ENCODE measurements at places on chromosomes 11 and 22.
A peak's percentile ranks its signal among the peaks of the same experiment; 100 is the strongest.

DNA sequence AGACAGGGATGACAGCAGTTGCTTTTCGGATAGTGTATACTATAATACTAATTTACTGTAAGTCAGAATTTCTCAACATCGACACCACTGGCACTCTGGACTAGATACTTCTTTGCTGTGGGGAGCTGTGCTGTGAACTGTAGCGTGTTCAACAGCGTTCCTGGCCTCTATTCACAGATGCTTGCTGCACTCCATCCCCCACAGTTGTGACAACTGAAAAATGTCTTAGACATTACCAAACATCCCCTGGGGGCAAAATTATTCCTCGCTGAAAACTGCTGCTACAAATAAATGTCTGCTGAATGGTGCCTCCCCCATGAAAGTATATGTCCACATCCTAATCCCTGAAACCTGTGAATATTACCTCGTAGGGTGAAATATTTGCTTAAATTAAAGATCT lies 7.5 kb upstream of the SLC15A3 start:
- no peak for DNase-seq

GRCh38 chr22:37126882-37127281 lies 17.4 kb upstream of the TMPRSS6 start:
- DNase-seq = no peak

DNA sequence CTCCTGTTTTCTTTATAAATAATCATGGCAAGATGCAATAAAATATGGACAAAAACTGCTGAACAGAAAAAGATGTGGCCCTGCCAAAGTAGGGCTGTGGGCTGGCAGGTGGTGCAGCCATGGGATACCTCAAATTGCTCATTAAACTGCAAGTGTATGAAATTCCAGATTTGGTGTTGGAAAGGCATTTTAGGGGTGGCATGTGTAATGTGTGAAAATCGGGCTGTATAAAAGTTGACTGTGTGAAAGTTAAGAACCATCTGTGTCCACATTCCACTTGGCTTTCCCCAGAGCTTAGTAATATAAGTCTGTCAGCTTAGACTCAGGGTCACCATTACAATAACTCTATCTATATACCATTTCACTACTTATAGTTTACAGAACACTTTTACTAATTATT lies 34.8 kb upstream of the FZD4 start:
- no peak for DNase-seq

- DNase-seq = no peak
These were observed 27.6 kb upstream of the TOLLIP start for GRCh38 chr11:1336836-1337646.

- DNase-seq = no peak
These were observed 365.5 kb downstream of the MN1 start for GRCh38 chr22:27435844-27436576.

- peak; percentile 55 for DNase-seq
These were observed 13.6 kb downstream of the BCL9L start for GRCh38 chr11:118911880-118912741.

GRCh38 chr11:68505596-68505995 lies 45.0 kb downstream of the PPP6R3 start:
- DNase-seq = no peak

DNA sequence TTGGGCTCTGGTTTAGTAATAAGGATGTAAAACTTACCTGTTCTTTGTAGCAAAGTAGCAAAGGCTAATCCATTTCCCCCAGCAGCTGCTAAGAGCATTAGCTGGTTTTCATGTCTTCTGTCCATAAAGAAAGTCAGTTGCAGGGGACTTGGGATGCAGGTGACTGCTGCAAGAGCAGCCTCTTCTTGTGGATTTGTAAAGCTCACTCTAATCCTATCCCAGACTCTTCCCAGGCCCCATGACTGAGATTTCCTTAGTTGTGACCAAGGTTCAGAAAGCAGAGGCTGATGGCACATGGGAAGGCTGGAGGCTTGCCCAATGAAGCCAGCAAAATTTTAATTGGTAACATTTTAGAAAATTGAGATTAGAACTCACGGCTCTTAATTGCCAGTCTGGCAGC lies 94.4 kb upstream of the HORMAD2 start:
- no peak for DNase-seq

DNA sequence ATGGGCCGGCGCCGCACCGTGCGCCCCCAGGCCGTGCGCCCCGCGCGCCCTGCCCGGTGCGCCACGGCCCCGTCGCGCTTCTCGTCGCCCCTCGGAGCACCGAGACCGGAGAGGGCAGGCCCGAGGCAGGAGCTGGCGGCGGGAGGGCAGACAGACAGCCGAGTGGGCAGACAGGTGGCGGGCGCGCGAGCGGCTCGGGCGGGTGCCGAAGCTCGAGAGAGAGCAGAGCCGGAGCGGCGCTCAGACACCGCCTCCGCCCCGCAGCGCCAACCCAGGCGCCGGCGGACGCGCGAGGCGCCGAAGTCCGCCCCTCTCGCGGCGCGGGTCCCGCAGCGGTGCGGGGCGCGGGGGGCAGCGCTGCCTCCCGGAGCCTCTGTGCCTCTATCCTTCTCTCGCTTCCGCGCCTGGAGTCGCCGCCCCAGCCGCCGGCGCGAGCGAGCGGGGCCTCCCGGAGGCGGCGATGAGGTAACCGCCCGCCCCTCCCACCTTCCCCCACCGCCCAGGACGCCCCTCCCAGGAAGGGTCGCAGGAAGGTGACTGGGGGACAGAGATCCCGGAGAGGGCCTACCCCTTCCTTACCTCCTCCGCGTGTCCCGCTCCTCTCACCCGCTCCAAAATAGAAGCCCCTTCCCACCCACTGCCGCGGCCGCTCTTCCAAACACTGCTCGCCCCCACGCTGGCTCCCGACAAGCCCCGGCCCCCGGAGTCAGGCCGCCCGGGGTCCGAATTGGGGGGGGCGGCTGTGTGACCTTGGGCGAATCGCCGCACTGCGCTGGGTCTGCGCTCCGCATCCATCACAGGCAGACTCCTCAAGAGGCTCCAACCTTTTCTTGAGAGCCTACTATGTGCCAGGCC lies at the start of gene RASL10A:
TSS of gene RASL10A (minus strand) at position 412 of the 855 bp plus-strand sequence. CDS start 451 bp downstream, outside the sequence.
- no peak for DNase-seq

- no peak for DNase-seq
These were observed 298.7 kb upstream of the NCAM1 start for GRCh38 chr11:112662554-112662953.

DNA sequence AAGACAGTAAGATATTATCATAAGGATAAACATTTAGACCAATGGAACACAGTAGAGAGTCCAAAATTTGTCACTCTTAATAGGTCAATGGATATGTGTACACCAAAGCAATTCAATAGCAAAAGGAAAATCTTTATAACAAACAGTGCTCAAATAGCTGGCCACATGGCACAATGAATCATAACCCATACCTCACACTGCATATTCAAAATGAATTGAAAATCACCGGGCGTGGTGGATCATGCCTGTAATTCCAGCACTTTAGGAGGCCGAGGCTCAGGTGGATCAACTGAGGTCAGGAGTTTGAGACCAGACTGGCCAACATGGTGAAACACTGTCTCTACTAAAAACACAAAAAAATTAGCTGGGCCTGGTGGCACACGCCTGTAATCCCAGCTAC lies 8.4 kb downstream of the SNX32 start:
- no peak for DNase-seq

GRCh38 chr22:29386708-29387107 lies 1.7 kb downstream of the AP1B1 start:
- DNase-seq = no peak

DNA sequence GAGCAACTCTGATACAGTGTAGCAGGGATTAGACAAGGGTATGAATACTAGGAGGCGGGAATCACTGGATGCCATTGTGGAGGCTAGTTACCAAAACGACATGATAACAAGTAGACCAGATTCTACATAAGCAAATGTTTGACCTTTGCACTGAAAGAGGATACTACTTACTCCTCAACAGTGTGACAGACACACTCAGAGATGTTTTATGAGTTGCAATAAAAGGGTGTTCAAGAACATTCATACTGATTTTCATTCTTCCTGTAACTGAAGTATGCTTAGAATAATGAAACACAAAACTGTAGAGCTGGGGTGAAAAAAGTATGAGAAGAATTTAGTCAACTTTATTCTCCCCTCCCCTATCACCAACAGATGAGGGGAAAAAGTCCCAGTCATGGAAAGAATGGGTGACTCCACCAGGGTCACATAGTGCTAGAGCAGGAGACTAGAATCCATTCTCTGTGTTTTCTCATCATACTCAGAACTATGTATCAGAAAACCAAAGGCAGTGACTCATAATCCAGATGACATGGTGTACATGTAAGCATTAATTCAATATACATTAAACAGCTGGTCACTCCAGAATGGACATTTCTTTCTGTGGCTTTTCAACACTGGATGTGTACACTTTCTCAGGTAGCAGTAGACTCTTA lies 32.8 kb downstream of the ARHGAP20 start:
- no peak for DNase-seq

DNA sequence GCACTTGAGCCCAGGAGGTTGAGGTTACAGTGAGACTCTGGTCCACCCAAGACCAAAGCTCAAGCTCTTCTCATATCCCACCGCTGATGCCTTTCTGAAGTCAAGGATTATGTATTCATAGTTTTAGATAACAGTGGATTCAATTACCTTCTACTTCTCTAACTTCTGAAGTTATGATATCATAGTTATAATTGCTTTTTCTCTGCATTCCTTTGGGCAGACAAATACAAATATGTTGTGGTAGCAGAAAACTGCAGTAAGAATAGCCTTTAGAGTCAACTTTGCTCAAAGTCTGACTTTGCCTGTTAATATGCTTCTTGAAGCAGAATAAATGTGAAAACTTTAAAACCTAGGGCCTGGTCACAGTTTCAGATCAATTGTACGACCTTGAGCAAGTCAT lies 94.4 kb downstream of the LUZP2 start:
- DNase-seq = no peak

DNA sequence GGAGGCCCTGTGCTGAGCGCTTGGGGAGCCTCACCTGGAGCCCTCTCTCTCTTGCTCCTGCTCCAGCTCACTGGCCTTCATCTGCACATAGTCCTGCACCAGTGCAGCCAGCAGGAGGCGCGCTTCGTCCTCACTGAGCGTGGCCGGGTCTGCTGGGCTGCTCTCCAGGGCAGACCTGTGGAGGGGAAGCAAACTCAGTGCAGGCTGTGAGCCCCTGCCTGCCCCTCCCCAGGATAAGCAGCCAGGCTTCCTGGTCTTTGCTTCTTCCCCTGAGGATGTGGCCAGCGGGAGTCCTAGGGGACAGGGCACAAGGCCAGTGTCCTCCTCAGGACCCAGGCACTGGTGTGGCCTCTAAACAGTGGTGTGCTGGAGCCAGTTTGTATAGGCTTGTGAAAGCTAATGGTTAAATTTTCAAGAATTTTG lies 2.2 kb downstream of the CALCA start:
- DNase-seq = peak; percentile 34

GRCh38 chr22:40031766-40032470 lies 37.2 kb downstream of the FAM83F start:
- no peak for DNase-seq

GRCh38 chr22:32951807-32952153 lies 106.4 kb downstream of the SYN3 start:
- no peak for DNase-seq

- no peak for DNase-seq
These were observed 12.5 kb downstream of the ACER3 start for GRCh38 chr11:76872959-76873827.

DNA sequence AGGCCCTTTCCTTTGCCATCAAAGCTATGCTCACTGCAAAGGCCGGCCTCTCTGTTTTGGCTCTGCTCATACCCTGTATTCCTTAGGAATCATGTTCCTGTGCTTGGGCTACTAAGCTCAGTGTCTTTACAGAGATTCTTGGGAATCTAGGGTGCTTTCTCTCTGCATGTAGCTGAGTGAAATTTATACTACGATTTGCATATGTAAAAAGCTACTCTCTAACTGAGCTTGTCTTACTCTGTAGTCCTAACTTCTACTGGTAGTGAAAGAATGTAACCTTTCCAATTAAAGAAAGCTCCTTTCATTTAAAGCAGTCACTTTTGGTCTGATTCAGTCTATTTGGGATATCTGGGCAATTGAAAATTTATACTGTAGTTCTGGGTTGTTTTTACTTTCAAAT lies 32.2 kb downstream of the DNHD1 start:
- DNase-seq = no peak

- DNase-seq = no peak
These were observed 737.2 kb downstream of the LRRC4C start for GRCh38 chr11:40722179-40722795.

DNA sequence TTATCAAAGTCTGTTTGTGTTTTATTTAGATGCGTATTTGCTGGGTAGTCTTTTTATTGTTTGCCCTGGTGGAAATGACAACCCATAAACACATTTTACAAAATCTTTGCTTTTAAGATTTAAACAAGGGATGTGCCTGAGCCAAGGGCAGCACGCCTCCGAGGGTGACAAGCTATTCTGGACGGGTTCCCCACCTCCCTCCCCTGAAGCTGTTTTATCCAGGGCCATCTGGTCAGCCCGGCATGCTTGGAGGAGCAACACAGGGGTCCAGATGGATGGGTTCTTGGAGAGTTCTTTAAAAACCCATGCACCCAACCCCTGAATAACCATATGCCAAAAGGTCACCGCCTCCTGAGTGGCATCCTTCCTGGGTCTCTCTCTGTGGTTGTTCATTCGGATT lies 408.9 kb downstream of the OPCML start:
- no peak for DNase-seq

GRCh38 chr11:33375688-33376311 lies 118.6 kb downstream of the HIPK3 start:
- DNase-seq = peak; percentile 30

DNA sequence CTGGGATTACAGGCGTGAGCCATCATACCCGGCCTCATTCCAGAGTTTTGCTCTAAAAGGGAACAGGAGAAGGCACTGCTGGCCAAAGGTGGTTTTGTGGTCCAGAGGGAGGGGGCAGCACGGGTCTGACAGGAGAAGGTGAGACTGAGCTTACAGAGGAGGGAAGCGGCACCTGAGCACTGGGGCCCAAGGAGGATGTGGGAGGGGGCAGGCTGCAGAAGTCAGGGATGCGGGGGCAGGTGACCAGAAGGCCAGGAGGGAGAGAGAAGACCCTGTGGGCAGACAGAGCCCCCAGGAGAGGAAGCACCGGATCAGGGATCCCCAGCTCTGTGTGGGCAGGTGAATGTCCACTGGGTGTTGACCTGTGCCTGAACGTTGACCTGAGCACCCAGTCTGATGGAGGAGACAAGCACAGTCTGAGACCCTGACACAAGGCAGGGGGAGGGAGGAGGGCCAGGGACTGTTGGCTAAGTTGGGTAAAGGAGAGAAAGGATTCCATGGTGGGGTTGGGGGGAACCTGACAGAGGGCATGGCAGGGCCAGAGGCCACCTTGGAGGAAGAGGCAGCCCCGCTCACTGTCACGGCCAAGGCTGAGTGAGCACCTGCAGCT lies 12.0 kb upstream of the PRR5 start:
- DNase-seq = no peak

Measured in NCI-H1436 (cell line).